Type B pancreatic cell (in vitro differentiated cells): ENCODE measurements at places on chromosomes 3 and 15. TPM values are rescaled to one million over a fixed set of nuclear protein-coding genes. Genes with fewer than 3 reads are reported as not detected.

- no peak overlapping the region for H3K27ac ChIP-seq
- H3K4me1 ChIP-seq: no peaks in the 10 kb centered on the region
- H3K4me3 ChIP-seq: no peak overlapping the region
- DNase-seq: no peak
- peaks cover 5% of the 10 kb centered on the region for H3K27me3 ChIP-seq
Measured at GRCh38 chr3:36013425-36013824, 366.9 kb upstream of the STAC start.

The GOLGA6D gene
- total RNA-seq: 0.19 TPM in 1 of 2 replicates, not detected in the other

GRCh38 chr3:116808725-116809124 is 99.1 kb downstream of the TUSC7 start:
- H3K4me3 ChIP-seq: no peak overlapping the region
- DNase-seq: no peak
- no peaks in the 10 kb centered on the region for H3K27me3 ChIP-seq
- H3K27ac ChIP-seq: no peak overlapping the region
- no peaks in the 10 kb centered on the region for H3K4me1 ChIP-seq
- H3K36me3 ChIP-seq: no peaks in the 10 kb centered on the region

The ADAMTS17 gene
- total RNA-seq: 18.3 and 23.1 TPM in 2 replicates

DNA sequence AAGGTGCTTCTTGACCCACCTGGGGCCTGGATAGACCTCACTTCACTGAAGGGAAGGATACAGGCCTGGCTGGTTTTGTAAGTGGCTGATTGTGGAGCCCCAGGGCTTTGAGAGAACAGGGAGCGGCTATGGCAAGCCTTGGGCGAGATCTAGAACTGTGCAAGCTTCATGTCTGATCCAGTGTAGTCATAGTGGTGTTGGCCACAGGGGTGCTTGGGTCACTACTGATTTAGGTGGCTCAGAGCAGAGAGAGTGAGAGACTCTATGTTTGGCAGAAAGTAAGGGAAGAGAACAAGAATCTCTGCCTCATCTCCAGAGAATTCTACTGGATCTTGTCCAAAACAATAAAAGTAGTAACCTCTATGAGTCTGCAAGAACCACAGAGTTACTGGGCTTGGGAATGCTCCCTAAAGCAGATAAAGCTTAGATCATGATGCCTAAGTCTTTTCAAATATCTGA is 394.2 kb upstream of the EPHA3 start:
- DNase-seq: no peak
- H3K4me3 ChIP-seq: no peak overlapping the region
- no peaks in the 10 kb centered on the region for H3K4me1 ChIP-seq
- H3K27me3 ChIP-seq: no peaks in the 10 kb centered on the region

- H3K27me3 ChIP-seq: no peaks in the 10 kb centered on the region
- peaks cover 64% of the 10 kb centered on the region for H3K36me3 ChIP-seq
- H3K4me3 ChIP-seq: no peak overlapping the region
- peaks cover 19% of the 10 kb centered on the region for H3K4me1 ChIP-seq
- H3K27ac ChIP-seq: no peak overlapping the region
- no peak for DNase-seq
Measured at GRCh38 chr15:37002041-37002672, 98.2 kb downstream of the MEIS2 start.

- H3K27me3 ChIP-seq: peaks cover 13% of the 10 kb centered on the region
- H3K4me3 ChIP-seq: peak overlapping the region; percentile 89
- H3K36me3 ChIP-seq: no peaks in the 10 kb centered on the region
- H3K27ac ChIP-seq: peak overlapping the region; percentile 82
- no peak for DNase-seq
Measured at GRCh38 chr15:63501256-63502089, 2.9 kb upstream of the USP3 start.

DNA sequence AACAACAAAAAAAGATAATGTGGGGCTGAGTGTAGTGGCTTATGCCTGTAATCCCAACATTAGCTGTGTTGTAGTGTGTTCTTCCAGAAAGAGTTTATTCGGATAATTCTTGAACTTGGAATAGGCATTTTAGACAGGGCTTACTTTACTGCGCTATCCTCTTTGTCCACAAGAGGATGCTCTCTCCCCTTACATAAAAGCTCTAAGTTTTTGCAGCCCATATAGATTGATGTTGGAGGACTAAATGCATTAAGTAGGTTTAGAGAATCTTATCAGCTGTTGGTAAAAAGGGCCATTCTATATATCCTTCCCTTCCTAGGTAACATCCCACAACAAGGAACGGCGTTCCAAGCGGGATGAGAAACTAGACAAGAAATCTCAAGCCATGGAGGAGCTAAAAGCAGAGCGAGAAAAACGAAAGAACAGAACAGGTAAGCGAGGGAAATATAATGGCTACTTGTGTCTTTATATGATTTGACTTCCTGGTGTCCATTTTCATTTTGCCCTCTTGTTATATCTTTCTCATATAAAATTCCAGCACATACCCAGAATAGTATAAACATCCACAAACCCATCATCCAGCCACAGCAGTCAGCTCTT is 27.8 kb upstream of the ITPKA start:
- no peak for DNase-seq
- H3K4me3 ChIP-seq: no peak overlapping the region
- no peaks in the 10 kb centered on the region for H3K27me3 ChIP-seq

GRCh38 chr3:128488991-128489673 is 3.9 kb downstream of the GATA2 start:
- H3K4me1 ChIP-seq: peaks cover 2% of the 10 kb centered on the region
- peaks cover 74% of the 10 kb centered on the region for H3K27me3 ChIP-seq
- H3K4me3 ChIP-seq: peak overlapping the region; percentile 93
- H3K27ac ChIP-seq: peak overlapping the region; percentile 69
- peaks cover 5% of the 10 kb centered on the region for H3K36me3 ChIP-seq
- DNase-seq: no peak

GRCh38 chr3:4520033-4520816 is 27.1 kb downstream of the ITPR1 start:
- H3K27ac ChIP-seq: no peak overlapping the region
- no peak for DNase-seq
- no peaks in the 10 kb centered on the region for H3K27me3 ChIP-seq
- H3K4me3 ChIP-seq: no peak overlapping the region

GRCh38 chr3:122102191-122102935 is 47.2 kb downstream of the CD86 start:
- no peak for DNase-seq
- H3K4me1 ChIP-seq: no peaks in the 10 kb centered on the region
- H3K27me3 ChIP-seq: no peaks in the 10 kb centered on the region

The GCSAM gene
- not detected in 2 replicates for total RNA-seq

The CHRFAM7A gene
- 0.55 and 3.8 TPM in 2 replicates for total RNA-seq

- H3K4me1 ChIP-seq: no peaks in the 10 kb centered on the region
- peaks cover 5% of the 10 kb centered on the region for H3K36me3 ChIP-seq
- no peak overlapping the region for H3K4me3 ChIP-seq
- H3K27me3 ChIP-seq: no peaks in the 10 kb centered on the region
Measured at GRCh38 chr15:90348456-90348855, 3.6 kb upstream of the ZNF774 start.

- no peaks in the 10 kb centered on the region for H3K36me3 ChIP-seq
- DNase-seq: no peak
- peaks cover 3% of the 10 kb centered on the region for H3K27me3 ChIP-seq
- no peaks in the 10 kb centered on the region for H3K4me1 ChIP-seq
Measured at GRCh38 chr15:48671103-48672022, 25.9 kb upstream of the FBN1 start.

- no peak for DNase-seq
- peaks cover 8% of the 10 kb centered on the region for H3K4me1 ChIP-seq
- no peaks in the 10 kb centered on the region for H3K36me3 ChIP-seq
- no peak overlapping the region for H3K4me3 ChIP-seq
- peak overlapping the region; percentile 18 for H3K27ac ChIP-seq
Measured at GRCh38 chr15:89785774-89786140, 9.6 kb downstream of the MESP2 start.

The CACNA2D2 gene
- total RNA-seq: 7.8 and 19.4 TPM in 2 replicates

DNA sequence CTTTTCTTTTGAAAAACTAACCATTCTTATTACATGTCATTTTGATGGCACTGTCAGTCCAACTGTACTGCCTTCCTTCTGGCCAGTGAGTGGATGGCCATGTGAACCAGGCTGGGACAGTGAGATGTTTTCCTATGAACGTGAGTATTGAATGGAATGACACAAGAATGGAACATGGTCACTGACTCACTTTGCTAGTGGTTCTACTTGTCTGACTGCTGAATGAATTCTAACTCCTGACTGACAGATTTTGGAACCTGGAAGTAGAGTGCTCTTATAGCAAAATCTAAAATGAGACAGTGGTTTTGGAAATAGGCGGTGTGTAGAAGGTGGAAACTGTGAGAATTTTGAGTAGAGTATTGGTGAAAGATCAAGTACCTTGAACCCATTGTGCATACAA is 606.9 kb upstream of the KCNMB2 start:
- H3K4me3 ChIP-seq: no peak overlapping the region
- H3K4me1 ChIP-seq: peaks cover 21% of the 10 kb centered on the region
- no peak overlapping the region for H3K27ac ChIP-seq
- H3K27me3 ChIP-seq: peaks cover 3% of the 10 kb centered on the region
- peaks cover 5% of the 10 kb centered on the region for H3K36me3 ChIP-seq
- DNase-seq: no peak

The TMEM108 gene
- 4.8 and 7.4 TPM in 2 replicates for total RNA-seq

DNA sequence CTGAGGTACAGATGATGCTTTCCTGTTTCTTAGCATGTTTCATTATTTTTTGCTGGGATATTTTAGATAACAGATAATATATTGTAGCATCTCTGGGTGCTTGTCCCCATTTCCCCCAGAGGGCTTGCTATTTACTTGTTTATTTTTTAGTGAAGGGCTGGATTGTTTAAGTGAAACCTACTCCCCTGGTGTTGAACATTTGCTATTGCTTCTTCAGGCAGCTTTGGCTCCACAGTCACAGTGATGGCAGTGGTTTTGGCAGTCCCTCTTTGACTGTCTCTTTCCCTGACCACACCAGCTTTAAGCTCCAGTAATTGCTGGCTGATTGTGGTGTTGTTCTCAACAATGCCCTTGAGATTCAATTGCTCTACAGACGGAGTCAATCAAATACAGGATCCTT is 128.9 kb downstream of the KLF13 start:
- H3K27ac ChIP-seq: no peak overlapping the region
- no peaks in the 10 kb centered on the region for H3K36me3 ChIP-seq
- no peak for DNase-seq
- no peak overlapping the region for H3K4me3 ChIP-seq
- H3K4me1 ChIP-seq: no peaks in the 10 kb centered on the region

The PLAAT1 gene
- total RNA-seq: 2.6 and 3.0 TPM in 2 replicates

DNA sequence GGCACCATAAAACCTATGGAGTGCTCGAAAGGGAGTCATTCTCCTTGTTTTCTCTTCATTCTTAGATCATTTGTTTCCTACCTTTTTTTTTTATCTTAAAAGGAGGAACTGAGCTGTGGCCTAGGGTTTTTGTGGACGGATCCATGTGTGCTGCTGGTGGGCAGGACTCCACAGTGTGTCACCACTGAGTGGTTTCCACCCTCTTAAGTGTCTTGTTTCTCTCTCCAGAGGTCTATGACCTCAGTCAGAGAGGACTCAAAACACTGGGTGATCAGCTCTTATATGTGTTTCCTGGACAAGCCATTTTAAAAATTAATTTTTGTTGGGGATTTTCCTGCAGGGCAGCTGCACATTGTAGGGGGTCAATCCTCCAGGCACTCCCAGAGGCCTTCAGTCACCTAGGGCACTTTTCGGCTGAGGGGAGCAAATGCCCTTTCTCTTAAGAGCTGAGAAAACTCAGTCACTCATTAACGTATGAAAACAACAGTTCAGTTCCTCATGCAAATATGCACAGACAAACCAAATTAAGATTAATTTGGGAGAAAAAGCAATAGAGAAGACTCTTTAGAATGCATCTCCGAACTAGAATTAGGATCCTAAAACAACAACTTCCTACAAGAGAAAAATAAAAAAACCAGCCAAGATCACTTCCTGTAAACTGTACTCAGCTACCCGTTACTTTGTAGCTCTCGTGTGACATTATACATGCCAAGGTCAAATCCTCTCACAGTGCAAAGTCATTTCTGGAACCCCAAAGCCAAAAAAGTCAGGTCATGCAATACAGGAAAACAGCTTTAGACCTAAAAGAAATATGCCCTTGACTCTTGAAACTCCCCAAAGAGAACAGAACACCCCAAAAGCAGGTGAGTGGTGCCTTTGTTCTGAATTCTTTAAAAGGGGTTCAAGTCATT is 27.6 kb upstream of the FAM3D start:
- no peak overlapping the region for H3K27ac ChIP-seq
- H3K36me3 ChIP-seq: no peaks in the 10 kb centered on the region
- no peaks in the 10 kb centered on the region for H3K4me1 ChIP-seq
- no peak overlapping the region for H3K4me3 ChIP-seq
- DNase-seq: no peak

- peak overlapping the region; percentile 79 for H3K27ac ChIP-seq
- DNase-seq: no peak
- H3K4me1 ChIP-seq: peaks cover 30% of the 10 kb centered on the region
Measured at GRCh38 chr3:49671291-49672288, 2.6 kb upstream of the APEH start.

- peaks cover 10% of the 10 kb centered on the region for H3K27me3 ChIP-seq
- DNase-seq: no peak
- H3K36me3 ChIP-seq: no peaks in the 10 kb centered on the region
- H3K4me1 ChIP-seq: peaks cover 4% of the 10 kb centered on the region
- no peak overlapping the region for H3K27ac ChIP-seq
Measured at GRCh38 chr3:11950576-11950975, 53.6 kb upstream of the SYN2 start.

The ADAMTS9 gene
- 13.6 and 34.9 TPM in 2 replicates for total RNA-seq

The SLITRK3 gene
- 0.12 and 8.4 TPM in 2 replicates for total RNA-seq

GRCh38 chr3:29775340-29775739 is 494.5 kb downstream of the RBMS3 start:
- H3K4me3 ChIP-seq: no peak overlapping the region
- DNase-seq: no peak
- H3K4me1 ChIP-seq: peaks cover 4% of the 10 kb centered on the region
- H3K27me3 ChIP-seq: no peaks in the 10 kb centered on the region
- H3K27ac ChIP-seq: no peak overlapping the region

The HRG gene
- not detected in 2 replicates for total RNA-seq

DNA sequence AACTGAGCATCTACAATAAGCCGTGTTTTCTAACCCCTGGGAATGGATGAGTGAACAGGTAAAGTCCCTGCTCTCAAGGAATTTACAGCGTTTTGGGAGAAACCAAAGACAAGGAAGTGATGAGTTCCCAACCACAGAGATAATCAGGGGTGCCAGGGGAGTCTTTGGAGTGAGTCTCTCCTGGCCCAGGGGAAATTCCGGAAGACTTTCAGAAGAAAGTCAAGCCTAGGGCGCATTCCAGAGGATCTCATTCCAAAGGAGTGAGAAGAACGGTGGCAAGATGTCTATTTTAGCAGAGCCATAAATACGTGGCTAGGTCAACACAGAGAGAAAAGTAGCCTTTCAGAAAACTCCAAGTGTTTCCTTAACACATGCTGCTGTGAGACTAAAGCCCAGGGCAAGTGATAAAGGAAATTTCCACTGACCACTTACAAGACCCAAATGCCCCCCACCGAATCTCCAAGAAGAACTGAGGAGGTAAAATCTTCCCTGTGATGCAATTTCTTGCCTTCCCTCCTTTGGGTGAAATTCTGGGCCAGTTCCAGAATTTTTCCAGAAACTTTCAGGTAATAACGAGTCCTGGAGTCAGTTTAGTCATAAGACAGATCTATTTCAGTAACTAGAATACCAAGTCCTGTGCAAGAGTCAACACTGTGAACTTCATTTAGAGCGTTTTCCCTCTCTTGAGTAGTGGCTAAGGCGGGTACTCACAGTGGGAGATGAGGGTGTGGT is 437.4 kb downstream of the NR2F2 start:
- peaks cover 31% of the 10 kb centered on the region for H3K27me3 ChIP-seq
- no peak overlapping the region for H3K27ac ChIP-seq
- H3K4me3 ChIP-seq: no peak overlapping the region
- DNase-seq: no peak
- H3K36me3 ChIP-seq: no peaks in the 10 kb centered on the region
- no peaks in the 10 kb centered on the region for H3K4me1 ChIP-seq

- no peak overlapping the region for H3K4me3 ChIP-seq
- H3K27ac ChIP-seq: peak overlapping the region; percentile 3
- peaks cover 14% of the 10 kb centered on the region for H3K4me1 ChIP-seq
Measured at GRCh38 chr15:71443538-71443937, 328.3 kb downstream of the THSD4 start.
